ENCODE measurements at places on chromosomes 4 and X. TPM values are rescaled to one million over a fixed set of nuclear protein-coding genes. Genes with fewer than 3 reads are reported as not detected.

SMIM10 gene
- total RNA-seq: 6.5 TPM

- no peak for DNase-seq
These were observed 12.9 kb upstream of the RAB33B start for GRCh38 chr4:139441029-139441428.

DNA sequence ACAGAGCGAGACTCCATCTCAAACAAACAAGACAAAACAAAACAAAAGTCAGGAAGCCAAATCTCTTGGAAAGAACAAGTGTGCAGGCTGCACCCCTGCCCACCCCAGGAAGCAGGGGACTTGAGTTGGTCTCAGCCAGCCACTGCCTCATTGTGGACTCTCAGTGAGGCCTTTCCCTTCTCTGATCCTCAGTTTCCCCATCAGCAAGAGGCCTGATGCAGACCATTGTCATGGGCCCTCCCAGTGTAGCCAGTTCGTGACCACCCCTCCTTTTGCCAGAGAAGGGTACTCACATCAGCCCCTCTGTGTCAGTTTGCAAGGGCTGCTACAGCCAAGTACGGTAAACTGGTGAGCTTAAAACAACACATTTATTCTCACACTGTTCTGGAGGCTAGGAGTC is 48.9 kb upstream of the MAMLD1 start:
- no peak for DNase-seq

DNA sequence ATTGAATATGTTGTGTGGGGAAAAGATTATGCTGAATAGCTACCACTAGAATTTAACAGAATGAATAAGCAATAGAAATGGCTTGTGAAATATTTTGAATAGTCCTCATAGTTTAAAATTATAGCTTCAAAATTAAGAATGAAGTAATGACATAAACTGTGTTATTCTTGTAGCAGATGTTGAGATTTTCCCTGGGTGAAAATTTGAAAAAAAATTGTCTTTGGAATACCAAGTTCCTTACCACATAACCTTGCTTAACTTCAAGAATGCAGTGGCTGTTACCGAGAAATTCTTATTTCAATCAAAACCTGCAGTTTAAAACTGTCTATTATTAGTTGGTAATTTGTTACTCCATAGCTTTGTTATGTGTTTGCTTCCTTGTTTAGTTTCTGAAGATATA is 1268.6 kb downstream of the RAPGEF2 start:
- DNase-seq: no peak

DNA sequence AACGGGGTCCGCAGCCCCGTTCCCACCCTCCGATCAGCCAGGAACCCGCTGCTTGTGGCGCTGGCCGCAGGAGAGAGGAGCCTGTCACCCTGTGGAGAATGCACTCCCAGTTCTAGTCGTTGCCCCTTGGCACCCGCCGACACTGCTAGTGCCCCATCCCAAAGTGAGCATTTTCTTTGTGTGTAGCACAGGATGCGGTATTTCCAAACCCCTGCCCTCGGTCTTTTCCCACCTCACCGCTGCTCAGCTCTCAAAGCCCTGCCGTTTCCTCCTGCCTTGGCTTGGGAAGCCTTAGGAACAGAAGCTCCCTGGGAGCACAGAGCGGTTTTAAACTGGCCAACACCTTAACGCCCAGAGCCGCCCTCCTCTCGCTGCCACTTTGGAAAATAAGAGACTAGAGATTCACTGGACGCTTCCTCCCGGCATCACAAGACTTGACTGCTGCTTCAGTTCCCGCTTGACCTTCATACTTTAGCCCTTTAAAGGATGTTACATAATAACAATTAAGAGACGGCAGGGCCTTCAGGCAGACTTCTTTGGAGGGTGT is 772 bp downstream of the CYP4V2 start:
- DNase-seq: no peak

GRCh38 chr4:7719354-7720174 is 220.1 kb downstream of the AFAP1 start:
- peak; percentile 87 for DNase-seq

GRCh38 chr4:173076903-173077634 is 91.5 kb upstream of the GALNT7 start:
- no peak for DNase-seq

GRCh38 chrX:68199062-68199848 is 234.0 kb downstream of the OPHN1 start:
- DNase-seq: no peak
